ENCODE measurements at places on chromosomes 5 and 9.

DNA sequence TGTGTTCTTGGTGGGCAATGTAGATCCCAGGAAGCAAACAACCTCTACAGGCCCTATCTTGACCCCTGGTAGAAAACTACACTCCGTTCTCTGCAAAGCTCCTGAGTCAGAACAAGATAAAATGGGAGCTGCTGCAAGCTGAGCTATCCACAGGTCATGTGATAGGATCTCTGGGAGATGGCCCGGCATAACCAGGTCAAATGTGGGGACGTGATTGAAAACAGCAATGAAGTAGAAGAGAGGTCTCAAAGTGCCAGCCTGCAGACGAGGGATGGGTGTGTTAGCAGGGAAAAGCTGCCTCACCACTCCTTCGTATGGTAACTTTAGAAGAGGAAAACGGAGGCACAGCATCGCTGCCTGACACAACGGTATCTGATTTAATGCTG is 25.0 kb downstream of the NRG2 start:
- no peak for DNase-seq

- no peak for DNase-seq
These were observed 5.7 kb downstream of the LHX2 start for GRCh38 chr9:124017051-124017928.

GRCh38 chr9:90641884-90642487 is 638 bp downstream of the DIRAS2 start:
- DNase-seq = no peak

DNA sequence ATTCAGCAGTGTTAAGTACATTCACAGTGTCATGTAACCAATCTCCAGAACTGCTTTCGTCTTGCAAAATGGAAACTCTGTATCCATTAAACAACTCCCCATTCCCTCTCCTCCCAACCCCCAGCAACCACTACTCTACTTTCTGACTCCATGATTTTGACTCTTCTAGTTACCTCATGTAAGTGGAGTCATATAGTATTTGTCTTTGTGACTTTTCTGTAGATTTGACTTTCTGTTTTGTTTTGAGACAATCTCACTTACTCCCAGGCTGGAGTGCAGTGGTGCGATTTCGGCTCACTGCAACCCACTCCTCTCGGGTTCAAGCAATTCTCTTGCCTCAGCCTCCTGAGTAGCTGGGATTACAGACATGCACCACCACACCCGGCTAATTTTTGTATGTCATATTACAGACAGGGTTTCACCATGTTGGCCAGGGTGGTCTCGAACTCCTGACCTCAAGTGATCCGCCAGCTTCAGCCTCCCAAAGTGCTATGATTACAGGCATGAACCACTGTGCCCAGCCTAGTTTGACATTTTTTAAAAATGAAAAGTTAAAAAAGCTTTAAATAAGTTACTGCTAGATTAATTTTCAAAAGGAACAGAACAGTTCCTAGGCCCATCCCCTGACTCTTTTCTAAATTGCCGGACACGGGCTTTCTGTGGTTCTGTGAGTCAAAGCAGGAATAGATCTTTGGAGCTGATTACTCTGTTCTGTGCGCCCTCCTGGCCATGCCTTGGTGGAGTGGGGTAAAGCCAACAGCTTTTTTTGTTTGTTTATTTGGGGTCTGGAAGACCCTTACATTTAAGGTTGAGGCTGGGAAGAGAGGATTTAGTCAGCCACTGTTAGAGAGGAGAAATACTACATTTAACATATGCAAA is 59.3 kb downstream of the RALGPS1 start:
- no peak for DNase-seq

- DNase-seq = no peak
These were observed 1.9 kb upstream of the RAD23B start for GRCh38 chr9:107281184-107281583.

DNA sequence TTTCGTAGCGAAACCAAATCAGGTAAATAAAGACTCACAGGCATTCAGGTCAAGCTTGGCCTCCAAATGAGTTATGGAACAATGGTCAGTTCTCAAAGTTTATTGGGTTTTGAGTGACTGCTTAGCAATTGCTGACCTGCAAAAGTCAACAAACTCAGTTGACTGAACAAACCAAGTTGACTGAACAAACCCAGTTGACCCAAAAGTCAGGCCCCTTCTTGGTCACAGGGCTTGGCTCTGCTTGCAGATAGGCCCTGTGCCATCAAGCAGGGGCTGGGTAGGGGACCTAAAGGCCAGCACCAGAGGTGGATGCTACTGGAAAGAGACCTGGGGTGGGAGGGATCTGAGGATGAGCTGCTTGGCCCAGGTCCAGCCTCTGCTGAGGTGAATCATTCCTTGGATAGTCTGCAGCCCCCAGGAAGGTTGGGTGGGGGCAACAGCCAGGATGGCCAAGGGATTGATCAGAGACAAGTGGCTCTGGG is 64.6 kb downstream of the GADD45G start:
- no peak for DNase-seq

- DNase-seq = no peak
These were observed 141.3 kb upstream of the ZNF618 start for GRCh38 chr9:113734826-113735225.

DNA sequence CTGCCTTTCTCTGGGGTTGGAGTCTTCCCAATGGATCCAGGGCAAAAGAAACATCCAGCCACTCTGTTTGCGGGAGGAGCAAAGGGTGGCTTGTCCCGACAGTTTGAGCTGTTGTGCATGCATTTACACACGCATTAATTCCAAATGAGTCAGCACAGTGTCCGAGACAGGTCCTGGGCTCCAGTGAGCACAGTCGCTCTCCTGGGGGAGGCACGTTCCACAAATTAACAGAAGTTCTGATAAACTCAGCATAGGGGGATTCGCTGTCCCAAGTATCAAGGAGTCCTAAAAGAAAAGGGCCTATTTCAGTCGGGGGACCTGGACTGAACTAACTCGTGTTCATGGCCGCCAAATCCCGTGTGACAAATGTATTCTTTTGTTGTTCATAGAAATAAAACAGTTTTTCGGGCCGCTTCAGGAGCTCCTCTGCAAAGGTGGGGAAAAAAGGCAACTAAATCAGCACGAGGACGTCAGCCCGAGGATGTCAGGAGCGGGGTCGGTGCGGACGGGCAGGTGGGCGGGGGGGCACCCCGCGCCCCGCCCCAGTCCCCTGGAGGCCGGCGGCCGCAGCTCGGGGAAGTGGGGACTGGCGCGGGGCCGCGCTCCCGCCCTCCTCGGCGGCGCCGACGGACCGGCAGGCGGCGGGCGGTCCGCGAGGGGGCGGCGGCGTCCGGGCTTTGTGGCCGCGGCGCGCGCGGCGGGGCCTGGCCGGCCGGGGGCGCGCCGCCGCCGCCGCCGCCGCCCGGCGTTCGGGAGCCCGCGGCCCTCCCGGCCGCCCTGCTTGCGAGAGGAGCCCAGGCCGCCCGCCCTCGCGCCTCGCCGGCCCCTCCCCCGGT is at the start of gene MSANTD3:
MSANTD3 (plus strand) TSS at position 614 of the 836 bp plus-strand sequence. CDS start 14,796 bp downstream, outside the sequence.
- peak; percentile 65 for DNase-seq

DNA sequence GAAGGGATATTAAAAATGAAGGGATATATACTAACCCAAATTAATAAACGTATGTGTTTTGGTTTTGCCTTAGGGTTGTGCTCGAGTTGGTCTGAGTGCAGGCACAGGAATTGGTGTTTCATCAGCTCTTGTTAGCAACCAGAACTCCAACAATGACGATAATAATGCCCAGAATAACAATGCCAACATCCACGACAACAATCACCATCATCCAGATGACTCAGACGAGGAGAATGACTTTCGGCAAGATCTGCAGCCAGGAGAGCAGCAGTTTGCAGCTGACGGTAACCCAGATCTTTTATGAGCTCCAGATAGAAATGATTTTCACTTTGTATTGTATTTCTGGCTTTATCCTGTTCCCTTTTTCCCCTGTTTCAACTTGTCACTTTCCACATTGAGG is 33.2 kb downstream of the FBXO38 start:
- DNase-seq = no peak

DNA sequence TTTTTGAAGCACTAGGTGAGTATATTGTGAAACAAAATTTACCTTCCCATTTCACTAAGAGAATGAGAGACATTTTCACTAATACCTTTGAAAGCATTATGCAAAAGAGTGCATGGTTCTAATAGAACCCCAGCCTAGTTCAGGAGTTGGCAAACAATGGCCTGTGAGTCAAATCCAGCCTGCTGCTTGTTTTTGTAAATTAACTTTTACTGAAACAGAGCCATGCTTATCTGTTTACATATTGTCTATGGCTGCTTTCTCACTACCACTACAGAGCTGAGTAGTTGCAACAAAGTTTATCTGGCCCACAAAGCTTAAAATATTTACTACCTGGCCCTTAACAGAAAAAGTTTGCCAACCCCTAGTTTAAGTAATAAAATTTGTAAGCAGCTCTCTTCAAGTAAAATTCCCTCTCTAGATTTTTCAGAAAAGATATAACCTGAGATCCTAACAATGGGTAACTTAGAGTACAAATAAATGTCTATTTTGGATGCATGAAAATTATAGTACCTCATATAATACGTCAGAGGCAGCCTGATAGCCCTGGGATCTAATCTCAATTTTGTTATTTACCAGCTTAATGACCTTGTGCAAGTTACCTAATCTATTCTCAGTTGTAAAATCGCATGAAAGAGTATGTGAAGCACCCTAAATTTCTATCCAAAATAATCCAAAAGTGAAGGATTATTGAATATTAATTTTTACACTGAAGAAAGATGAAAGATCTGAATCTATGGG is 50.7 kb upstream of the ARL15 start:
- no peak for DNase-seq

DNA sequence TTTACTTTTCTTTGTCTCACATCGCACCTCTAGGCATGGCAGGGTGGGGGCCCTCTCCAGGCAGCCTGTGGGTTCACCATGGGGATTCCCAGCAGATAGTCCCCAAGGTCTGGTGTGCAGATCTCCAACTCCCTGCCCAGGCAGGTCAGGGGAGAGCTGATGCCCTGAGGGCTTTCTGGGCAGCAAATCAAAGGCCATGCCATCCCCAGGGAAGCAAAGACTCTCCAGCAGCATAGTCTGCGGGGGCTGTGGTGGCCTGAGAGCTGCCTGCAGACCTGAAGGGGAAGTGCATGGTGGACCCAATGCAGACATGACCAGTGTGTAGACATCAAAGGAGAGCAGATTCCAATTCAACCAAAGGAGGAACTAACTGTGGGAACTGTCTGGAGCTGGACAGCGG is 7.7 kb downstream of the NEURL1B start:
- DNase-seq = no peak

GRCh38 chr5:114957384-114957783 is 212.3 kb downstream of the TRIM36 start:
- DNase-seq = no peak

- no peak for DNase-seq
These were observed 64.7 kb upstream of the RICTOR start for GRCh38 chr5:39138892-39139291.

Data from RPMI8226 (cell line).